ENCODE measurements at places on chromosomes 5 and 9. TPM values are rescaled to one million over a fixed set of nuclear protein-coding genes. Genes with fewer than 3 reads are reported as not detected.

GRCh38 chr9:20253635-20254034 lies 368.7 kb downstream of the MLLT3 start:
- no peak for DNase-seq

Gene SPATA31E1
- not detected for total RNA-seq

DNA sequence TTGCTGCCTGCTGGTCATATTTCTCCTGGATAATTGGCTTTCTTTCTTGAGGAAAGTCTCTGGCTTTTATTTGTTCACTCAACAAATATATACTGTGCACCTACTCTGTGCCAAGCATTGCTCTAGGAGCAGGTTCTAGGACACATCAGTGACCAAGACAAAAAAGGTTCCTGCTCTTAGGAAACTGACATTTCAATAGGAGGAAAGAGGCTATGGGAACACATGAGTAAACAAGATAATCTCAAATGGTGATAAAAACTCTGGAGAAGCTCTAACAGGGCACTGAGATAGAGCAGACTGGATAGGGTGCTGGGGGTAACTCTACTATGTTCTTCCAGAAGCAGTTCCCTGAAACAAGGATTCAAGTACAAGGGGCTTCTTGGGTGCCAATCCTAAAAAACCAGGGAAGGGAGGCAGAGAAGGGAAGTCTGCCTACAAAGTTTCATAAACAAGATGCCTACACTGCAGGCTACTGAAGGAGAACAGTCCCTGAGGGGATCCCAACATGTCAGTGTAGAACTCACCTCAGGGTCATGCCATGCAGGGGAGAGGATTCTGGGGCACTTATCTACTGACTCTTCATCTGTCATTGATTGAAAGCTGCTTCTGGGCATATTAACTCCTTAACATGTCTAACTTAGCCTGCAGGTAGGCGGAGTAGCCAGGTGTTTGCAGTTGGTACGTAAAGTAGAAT lies 181.3 kb downstream of the GRIA1 start:
- no peak for DNase-seq

Gene SPINK13
- not detected for total RNA-seq

All from spinal cord (tissue), 10 donors.